ENCODE measurements at places on chromosomes 5 and 9.

- DNase-seq, result no peak
Observed at GRCh38 chr5:158769696-158770095, 330.0 kb downstream of the EBF1 start.

DNA sequence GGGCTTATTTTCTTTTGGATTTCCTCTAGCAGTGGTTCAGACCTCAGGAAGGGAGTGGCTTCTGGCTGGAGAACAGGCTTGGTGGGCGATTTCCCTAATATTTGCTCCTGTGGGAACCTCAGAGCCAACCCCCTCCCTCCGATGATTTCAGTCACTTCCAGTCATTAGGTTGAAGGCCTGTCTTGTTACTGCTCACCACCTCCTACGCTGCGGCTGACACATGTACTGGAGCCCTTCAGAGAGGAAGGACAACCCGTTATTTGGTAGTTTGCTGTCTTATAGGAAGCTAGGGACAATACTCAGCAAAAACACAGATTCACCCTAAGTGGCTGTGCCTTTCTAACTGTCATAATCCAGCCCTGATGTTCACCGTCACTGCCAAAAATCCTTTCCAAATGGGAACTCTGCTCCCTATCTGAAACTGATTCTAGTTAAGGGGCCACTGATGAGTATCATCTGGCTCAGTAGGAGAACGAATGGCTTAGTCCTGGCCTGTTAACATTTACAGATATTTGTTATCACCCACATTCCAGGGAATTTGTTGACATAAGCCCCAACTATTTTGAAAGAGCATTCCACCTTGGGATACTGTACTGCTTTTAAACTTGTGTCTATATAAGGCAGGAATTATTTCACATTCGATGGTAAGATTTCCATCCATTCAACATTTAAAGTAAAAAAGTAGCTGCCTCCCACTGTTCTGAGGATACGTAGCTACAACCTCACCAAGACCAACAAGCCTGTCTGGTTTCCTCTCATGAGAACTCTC lies 29.3 kb upstream of the ANKH start:
- no peak for DNase-seq

DNA sequence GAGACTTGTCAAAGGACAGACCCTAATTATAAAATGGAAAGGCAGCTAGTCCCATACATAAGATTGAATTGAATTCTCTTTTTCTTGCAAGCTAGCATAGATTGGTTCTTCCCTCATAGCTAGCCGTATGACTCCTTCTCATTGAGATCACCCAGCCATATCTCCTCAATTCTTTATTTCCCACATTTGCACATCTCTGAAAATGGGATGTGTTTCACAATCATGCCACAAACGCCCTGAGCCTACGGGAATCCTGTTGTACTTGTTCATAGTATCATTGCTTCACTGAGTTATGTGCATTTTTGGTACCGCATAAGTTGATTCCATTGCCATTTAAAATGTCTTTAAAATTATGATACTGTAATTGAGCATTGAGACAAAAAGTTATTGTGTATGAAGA lies 90.5 kb downstream of the PCSK1 start:
- no peak for DNase-seq

- DNase-seq, result peak; percentile 52
Observed at GRCh38 chr5:61575103-61575502, 243.0 kb downstream of the ZSWIM6 start.

DNA sequence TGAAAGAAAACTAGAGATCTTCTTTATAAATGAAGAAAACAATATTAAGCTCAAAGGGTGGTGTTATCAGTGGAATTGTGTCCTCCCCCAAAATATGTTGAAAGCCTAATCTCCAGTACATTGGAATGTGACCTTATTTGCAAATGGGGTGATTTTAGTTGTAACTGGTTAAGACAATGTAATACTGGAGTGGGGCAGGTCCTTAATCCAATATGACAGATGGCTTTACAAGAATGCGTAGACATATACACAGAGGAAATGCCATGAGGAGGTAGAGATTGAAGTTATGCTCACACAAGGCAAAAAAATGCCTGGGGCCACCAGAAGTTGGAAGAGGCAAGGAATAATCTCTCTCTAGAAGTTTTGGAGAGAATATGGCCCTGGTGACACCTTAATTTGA lies 13.7 kb upstream of the TRIM32 start:
- DNase-seq, result no peak

DNA sequence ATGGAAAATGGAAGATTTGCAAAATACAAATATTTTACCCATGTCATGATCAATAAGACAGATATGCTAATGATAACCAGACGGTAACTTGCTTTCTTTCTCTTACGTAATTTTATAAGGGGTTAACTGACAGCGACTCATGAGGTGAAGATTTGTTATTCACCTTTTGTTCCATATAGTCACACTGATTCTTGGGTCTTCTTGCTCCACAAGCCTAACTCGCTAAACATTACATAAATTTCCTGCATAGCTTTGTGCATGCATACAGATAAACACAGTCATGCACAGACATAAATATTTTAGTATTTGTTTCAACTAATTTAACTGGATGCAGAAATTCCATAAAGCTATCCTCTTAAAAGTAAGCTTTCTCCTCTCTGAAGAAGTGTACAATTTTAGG lies 225.9 kb downstream of the VPS13A start:
- DNase-seq, result no peak

DNA sequence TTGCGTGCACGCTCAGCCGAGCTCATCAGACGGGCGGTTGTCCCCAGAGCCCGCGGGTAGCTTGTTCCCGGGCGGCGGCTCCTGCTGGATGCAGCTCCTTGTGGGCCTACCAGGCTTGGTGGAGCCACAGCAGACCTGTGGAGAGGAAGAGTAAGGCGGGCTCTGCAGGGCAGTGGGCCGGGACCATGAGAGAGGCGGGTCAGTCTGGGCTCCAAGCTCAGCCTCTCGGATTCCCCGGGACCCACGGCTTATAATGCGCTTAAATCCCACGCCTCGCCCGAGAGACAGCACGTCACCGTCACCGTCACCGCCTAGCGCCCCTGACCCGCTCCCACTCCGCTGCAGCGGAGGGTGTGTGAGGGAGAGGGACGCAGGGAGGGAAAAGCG lies 1.9 kb upstream of the ANKRD18A start:
- peak; percentile 55 for DNase-seq

DNA sequence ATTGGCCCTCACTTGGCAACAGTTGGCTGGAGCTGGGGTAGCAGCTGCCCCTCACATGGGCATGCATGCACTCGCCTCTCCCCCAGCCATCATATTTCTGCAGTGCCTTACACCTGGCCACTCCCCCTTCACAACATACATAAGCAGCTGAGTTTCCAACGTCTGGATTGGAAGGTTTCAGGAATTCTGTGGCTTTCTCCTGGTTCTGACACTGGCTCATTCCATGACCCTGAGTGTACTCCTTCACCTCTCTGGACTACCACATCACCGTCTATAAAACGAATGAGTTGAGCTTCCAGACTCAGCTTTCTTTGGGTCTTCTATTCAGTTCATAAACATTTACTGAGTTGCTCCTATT lies 84.3 kb downstream of the GALNT10 start:
- DNase-seq, result peak; percentile 32

GRCh38 chr5:149060325-149060724 lies 2.5 kb downstream of the SH3TC2 start:
- DNase-seq, result no peak

GRCh38 chr5:168486136-168486879 lies at the start of gene RARS1:
Gene RARS1 (plus strand): TSS chr5:168486471. CDS start chr5:168486499, 28 bp downstream.
- peak; percentile 76 for DNase-seq

- peak; percentile 87 for DNase-seq
Observed at GRCh38 chr9:98172604-98173003, 19.8 kb downstream of the CORO2A start.

- DNase-seq, result no peak
Observed at GRCh38 chr5:6395621-6396020, 17.3 kb upstream of the MED10 start.

- no peak for DNase-seq
Observed at GRCh38 chr9:17862101-17862500, 283.2 kb downstream of the SH3GL2 start.

DNA sequence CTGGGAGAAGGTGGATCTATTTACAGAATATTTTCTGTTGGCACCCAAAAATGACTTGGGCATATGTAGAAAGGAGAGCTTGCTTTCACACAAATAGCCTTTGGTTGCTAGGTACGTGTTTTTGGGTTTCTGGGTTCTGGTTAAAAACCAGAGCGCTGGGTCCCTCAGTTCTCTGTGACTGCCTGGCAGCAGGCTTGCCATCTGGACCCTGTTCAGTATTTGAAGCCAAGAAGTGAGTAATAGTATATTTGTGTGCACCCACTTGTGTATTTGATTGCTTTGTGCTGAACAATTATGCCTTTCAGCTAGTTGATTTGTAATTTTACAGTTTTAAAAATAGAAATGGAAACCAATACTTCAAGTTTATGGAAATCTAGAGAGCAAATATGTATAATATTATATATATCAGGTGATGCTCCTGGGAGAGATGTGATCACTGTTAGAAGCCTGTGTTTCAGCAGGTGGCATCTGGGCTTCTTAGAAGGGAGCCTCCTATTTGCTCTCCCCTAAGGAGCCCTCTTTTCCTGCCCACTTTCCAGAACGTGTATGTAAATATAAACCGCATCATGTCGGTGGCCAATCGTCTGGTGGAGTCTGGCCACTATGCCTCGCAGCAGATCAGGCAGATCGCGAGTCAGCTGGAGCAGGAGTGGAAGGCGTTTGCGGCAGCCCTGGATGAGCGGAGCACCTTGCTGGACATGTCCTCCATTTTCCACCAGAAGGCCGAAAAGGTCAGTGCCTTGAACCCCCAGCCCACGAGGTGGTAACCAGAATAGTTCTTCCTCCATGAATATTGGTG lies 153.6 kb downstream of the TRIO start:
- peak; percentile 95 for DNase-seq

DNA sequence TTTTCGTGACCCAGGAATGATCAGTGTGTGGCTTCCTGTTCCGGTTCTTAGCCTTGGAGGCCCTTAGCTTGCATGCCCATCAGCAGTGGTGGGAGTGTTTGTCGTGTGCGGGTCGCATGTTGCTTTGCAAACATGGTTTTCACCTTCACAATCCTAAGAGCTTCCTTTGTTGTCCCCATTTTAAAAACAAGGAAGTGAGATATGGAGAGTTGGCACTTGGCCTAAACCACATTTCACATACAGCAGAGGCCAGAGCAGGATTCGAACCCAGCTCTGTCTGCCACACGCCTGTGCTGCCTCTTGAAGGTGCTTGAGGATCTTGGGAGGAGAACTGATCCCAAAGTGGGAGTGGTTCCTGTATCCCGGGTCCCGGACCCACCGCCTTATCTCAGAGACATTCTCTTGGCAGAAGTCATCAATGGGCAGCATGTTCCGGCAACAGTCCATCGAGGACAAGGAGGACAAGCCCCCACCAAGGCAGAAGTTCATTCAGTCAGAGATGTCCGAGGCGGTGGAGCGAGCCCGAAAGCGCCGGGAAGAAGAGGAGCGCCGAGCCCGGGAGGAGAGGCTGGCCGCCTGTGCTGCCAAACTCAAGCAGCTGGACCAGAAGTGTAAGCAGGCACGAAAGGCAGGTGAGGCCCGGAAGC lies 38.2 kb upstream of the POMT1 start:
- DNase-seq, result no peak

All from NCI-H2171 treated with DMSO at 0.1 percent for 48 hours (cell line).